ENCODE measurements at places on chromosomes 11 and 22.

DNA sequence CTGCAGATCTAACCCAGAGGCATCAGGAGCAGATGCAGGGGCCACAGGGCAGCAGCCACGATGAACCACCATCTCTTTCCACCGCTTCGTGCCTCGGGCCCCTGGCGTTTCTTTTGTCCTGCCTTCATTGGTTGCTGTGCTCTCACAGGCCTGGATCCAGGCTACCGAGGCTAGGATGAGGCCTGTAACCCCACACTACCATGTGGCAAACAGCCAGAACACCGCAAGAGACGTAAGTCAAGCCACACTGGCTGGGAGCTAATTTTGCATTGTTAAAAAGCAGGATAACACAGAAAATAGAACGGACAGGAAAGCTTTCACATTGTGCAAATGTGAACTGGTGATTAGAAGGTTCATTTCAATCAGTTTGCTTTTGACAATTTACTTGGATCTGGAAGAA lies 15.7 kb upstream of the ARFGAP3 start:
- no peak for DNase-seq

DNA sequence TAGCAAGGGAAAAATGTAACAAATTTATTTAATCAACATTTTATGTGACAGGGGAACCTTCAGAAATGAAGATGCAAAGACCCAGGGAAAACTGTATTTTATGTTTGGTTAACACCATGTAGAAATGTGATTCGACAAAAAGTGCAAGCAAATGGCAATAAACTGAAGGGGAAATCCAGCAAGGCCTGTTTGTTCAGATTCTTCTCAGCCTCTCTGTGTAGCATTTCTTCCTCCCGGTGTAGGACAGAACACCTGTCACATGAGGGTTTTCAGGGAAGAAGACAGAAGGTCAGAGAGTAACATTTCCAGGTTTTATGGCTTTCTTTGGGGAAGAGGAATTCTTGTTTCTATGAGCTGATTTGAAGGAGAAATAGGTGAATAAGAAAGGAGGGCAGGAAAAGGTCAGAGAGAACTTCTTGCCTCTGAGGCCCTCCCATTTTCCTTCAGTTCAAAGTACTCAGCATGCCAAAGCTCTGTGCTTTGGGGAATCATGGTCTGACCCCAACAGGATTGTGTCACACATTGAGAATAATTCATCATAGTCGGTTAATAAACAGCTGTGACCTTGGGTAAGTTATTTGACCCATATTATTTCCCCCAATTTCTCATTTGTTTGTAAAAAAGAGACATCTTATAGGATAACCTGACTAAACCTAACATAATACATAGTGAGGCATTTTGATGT lies 45.5 kb upstream of the ME3 start:
- no peak for DNase-seq

GRCh38 chr11:94325681-94326080 lies 21.3 kb downstream of the IZUMO1R start:
- no peak for DNase-seq

GRCh38 chr11:134277183-134278001 lies 1.2 kb downstream of the GLB1L3 start:
- DNase-seq: peak; percentile 2

- no peak for DNase-seq
These were observed 1425.8 kb downstream of the TBC1D22A start for GRCh38 chr22:48188231-48188721.

GRCh38 chr11:135002236-135002635 lies 590.2 kb upstream of the B3GAT1 start:
- no peak for DNase-seq

- peak; percentile 29 for DNase-seq
These were observed at the start of gene TMA7B for GRCh38 chr22:39959640-39960447. Gene TMA7B (plus strand): TSS chr22:39960397. CDS start chr22:39964375, 3,978 bp downstream.

- DNase-seq: no peak
These were observed 41.1 kb downstream of the BMAL1 start for GRCh38 chr11:13318498-13319295.

GRCh38 chr11:130054966-130055365 lies 14.7 kb upstream of the APLP2 start:
- peak; percentile 46 for DNase-seq

All from adipocyte (in vitro differentiated cells).